ENCODE measurements at places on chromosomes 13 and 19.

DNA sequence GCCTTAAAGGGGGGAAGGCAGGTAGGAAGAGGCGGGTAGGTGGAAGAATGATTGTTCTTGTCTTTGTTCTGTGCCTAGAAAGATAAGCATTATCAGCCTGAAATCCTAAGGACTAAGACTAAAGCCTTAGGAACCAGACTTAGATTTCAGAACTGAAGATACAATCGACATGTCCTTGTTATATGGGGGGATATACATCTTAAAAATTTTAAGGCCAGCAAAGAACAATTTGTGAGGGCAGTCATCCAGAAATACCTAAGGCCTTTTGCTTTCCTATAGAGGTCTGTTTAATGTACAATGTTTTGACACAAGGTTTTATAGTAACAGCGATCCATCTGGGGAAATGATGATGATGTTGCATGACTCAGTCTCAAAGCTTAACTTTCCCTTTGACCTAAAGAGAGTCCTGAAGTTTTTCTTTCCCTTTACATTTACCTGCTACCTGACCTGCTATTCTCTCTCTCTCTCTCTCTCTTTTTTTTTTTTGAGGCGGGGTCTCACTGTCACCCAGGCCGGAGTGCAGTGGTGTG is 20.2 kb upstream of the CEACAM6 start:
- DNase-seq, result no peak

DNA sequence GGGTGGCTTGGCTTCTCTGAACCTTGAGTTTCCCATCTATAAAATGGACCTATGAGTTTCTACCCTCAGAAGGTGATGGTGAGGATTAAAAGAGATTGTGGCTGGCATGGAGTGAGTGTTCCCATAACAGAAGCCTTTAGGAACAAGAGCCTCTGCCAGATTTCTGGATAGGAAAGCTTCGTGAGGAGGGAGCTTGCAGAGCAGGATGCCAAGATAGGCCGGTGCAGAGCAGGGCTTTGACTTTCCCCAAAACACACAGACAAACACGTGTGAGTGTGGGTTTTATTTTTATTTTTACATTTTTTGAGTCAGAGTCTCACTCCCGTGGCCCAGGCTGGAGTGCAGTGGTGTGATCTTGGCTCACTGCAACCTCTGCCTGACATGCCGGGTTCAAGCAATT is 3.7 kb upstream of the CNN1 start:
- DNase-seq, result no peak

DNA sequence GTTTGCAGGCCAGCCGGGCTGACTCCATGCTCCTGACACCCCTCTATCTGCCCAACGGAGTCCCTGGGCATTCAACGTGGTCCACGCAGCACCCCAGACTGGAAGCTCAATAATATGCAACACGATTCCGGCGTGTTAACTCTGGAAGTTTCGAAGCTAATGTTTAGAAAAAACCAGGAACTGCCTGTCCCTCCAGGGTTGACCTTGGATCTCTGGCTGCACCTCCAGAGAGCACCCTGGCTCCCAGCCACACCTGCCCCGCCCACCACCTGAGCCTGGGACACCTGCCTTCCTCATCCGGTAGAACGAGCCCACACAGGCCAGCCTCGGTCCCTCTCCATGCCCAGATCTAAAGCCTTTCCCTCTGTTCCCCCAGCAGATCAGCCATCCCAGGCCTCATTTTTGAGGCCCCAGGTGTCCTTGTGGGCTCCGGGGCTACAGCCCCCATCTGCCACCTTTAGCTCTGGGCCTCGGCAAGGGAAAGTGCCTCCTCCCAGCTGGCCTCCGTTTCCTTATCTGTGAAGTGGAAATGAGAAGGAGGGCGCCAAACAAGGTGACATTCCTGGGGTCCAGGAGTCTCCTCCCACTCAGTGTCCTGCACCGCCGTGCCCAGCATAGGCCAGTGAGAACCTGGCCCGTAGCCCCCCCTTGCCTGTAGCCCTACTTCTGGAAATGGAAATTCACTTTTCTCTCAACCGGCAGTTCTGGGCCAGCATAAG is 38.7 kb downstream of the KLF2 start:
- no peak for DNase-seq

DNA sequence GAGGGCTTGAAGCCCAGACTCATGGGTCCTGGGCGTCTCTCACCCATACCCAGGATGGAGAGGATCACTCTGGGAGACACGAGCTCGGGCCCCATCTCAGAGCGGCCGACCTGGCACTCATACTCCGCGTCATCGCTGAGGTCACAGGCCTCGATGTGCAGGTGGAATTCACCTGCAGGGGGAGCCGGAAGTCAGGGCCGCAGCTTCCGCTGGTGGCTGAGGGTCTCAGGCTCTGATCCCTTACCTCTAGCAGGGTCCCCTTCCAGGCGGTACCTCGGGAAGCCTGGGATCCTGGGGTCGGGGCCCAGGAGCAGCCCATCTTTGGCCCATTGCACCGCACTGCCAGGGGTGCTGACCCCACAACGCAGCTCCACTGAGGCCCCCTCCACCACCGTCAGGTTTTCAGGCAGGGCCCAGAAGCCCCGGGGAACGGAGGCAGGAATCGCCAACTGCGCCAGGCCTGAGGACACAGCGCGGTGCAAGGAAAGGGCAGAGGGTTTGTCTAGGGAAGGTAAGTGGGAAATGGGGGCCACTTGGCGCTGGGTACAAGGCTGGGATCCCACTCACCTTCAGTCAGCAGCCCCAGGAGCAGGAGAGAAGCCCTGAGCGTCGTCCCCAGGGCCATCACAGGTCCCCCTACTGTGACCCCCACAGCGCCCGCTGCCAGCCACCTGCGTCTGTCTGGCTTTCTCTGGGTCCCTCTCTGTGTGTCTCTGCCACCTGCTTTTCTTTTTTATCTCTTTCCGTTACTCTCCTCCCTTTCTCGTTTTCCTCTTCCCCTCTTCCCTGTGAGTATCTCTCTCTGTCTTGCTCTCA is 883 bp downstream of the NPHS1 start:
- no peak for DNase-seq

DNA sequence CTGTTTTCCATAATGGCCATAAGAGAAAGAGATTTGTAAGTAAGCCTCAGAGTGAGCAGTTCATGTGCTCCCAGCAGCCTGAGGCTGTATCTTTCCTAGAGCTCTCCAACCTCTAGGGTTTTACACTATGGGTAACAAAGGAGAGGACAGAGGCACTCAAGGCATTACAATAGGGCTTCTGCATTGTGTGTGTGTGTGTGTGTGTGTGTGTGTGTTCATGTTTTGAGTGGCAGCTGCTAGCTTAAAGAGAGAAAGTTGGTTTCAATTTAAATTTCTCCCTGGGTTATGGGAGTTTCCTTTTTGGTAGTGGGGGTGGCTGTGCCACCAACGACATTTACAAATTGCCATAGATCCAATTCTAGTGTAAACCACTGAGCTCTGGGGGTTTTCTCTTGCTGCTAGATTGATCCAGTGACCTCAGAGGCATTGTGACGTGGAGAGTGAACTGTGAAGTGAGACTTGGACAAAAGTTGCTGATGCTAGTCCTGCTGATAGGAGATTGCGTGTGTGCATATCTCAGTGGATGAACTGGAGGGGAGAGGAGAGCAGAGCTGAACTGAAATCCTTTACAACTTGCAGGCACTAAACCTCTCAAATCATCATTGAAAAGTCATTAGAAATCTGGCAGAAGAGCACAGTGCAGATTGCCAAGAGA is 67.2 kb upstream of the OLFM4 start:
- DNase-seq, result no peak
